ENCODE measurements at places on chromosomes 13 and 19. TPM values are rescaled to one million over a fixed set of nuclear protein-coding genes. Genes with fewer than 3 reads are reported as not detected.

DNA sequence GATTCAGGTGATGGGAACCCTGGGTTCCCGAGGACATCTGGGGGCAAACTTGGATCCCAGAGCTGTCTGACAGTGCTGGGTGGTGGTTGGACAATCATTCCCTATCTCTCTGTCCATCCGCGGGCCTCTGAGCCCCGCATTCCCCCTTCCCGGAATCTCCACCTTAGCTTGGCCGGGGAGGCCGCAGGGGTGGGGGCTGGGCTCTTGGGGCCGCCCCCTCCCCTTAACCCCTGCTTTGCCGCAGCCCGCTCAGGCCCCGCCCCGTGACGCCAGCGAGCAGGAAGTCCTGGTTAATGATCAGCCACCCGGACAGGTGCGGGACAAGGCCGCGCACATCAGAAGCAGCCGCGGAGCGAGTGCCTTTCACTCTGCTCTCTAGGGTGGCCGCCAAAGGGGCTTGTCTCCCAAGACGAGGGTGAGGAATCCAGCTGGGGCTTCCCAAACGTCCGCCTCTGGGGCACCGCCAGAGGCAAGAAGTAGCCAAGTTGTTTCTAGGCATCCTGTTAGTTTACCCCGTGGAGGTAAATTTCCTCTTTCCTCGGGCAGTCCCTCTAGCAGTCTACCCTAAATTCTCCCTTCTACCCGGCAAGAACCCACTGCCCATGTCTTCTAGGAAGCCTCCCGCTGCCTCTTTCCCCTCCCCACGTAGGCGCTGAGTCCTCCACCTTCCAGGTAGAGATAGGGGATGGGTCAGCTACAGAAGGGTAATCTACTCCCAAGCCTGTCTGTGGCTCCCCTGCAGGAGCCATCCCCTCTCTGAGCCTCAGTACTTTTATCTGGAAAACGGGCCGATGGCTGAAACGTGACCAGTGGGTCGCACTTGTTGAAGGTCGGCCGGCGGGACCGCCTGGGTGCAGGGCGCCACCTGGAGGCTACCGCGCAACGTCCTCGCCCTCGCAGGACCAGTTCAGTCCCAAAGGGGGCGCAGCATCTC, 3.0 kb downstream of the IRF2BP1 start:
- H3K36me3 ChIP-seq = no peaks in the 10 kb centered on the region
- H3K27ac ChIP-seq = peak overlapping the region; percentile 87
- H3K4me3 ChIP-seq = peak overlapping the region; percentile 75
- H3K4me1 ChIP-seq = peaks cover 66% of the 10 kb centered on the region
- H3K27me3 ChIP-seq = no peaks in the 10 kb centered on the region
- peak; percentile 93 for DNase-seq

DNA sequence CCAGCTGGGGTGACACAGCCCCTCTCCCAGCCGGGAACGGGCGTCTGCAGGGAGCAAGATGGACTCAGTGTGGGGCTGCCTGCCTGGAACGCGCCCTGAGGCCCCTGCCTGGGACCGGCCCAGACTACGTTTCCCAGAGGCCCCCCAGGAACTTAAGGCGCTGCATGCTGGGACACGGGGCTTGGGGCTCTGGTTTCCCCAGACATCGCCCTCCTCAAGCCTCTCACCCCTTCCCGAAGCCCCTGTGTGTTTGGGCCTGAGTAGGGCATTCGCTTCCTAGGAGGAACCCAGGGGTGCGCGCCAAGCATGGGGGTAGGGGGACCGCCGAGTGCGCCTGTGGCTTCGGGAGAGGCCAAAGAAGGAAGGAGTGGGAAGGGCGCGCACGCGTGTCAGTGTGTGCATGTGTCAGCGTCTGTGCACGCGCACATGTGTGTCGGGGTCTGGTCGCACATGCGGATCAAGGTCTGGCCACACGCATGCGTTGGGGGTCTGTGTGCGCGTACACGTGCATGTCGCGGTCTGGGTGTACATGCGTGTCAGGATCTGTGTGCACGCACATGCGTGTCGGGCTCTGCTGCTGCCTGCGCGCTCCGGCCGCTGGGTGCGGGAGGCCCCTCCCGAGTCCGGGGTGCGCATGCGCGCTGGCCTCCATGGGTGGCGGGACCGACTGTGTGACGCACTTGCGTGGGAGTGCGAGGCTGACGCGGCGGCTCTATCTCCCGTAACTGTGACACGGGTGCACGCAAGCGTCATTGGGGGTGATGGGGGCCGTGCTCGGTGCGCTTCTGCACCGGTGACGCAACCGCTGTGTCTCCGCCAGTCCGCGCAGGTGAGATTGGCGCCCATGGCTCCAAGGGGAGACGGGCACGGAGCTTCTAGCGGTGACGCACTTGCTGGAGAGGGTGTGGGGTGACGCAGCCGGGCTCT, 16.2 kb downstream of the ZNF331 start:
- no peaks in the 10 kb centered on the region for H3K27me3 ChIP-seq
- no peak overlapping the region for H3K27ac ChIP-seq
- H3K36me3 ChIP-seq = peaks cover 9% of the 10 kb centered on the region
- no peak overlapping the region for H3K4me3 ChIP-seq

DNA sequence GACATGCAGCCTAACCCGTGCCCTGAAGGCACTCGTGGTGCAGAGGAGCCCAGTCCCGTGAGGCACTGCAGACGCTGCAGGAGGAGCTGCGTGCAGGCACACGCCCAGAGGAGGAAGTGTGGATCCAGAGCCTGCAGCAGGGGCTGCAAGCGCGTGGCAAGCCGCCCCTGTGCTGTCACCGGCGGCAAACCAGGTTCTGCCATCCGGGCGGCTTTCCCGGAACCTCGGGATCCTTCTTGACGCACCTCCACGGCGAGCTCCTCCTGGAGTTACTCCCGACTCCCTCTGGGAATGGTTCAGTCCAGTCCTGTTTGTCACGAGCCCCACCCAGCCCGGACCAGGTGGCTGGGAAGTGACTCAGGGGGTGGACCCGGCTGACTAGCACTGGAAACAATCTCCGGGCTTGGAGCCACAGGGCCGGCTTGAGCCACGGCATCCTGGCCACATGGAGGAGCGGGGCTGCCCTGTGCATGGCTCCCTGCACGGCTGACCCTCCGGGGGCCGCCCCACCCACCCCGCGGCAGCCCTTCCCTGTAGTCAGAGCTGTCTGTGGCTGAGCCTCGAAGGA, 10.2 kb downstream of the DPP9 start:
- H3K27me3 ChIP-seq = no peaks in the 10 kb centered on the region
- no peak for DNase-seq
- peaks cover 55% of the 10 kb centered on the region for H3K4me1 ChIP-seq

GRCh38 chr19:51861870-51862622, 25.7 kb downstream of the ZNF577 start:
- DNase-seq = no peak
- H3K27me3 ChIP-seq = no peaks in the 10 kb centered on the region
- H3K27ac ChIP-seq = no peak overlapping the region
- H3K4me1 ChIP-seq = no peaks in the 10 kb centered on the region
- H3K4me3 ChIP-seq = no peak overlapping the region

GRCh38 chr19:10291554-10292205, 1.9 kb downstream of the ICAM5 start:
- no peak overlapping the region for H3K27ac ChIP-seq
- no peak for DNase-seq
- H3K4me1 ChIP-seq = peaks cover 70% of the 10 kb centered on the region
- H3K27me3 ChIP-seq = peaks cover 20% of the 10 kb centered on the region

GRCh38 chr19:10190026-10190425, 4.7 kb downstream of the DNMT1 start:
- no peak for DNase-seq
- no peaks in the 10 kb centered on the region for H3K27me3 ChIP-seq
- no peak overlapping the region for H3K27ac ChIP-seq
- no peak overlapping the region for H3K4me3 ChIP-seq

DNA sequence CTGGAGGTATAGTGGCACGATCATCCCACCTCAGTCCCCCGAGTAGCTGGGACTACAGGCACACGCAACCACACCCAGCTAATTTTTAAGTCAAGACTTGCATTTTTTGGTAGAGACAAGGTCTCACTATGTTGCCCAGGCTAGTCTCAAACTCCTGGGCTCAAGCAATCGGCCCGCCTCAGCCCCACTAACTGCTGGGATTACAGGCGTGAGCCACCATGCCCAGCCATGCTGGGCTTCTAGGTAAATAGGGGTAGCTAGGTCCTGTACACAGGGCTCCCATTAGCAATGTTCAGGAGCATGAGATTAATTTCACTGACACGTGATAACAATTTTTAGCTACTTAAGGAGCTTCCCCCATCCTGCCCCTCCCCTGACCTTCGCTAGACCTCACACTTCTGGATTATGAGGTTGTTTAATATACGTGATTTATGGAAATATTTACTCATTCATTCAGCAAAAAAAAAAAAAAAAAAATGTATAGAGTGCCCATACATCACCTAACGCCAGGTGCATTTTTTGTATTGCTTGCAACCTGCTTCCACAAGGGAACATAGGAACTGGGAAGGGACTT, 19.2 kb downstream of the TMEM272 start:
- no peaks in the 10 kb centered on the region for H3K27me3 ChIP-seq
- no peak for DNase-seq
- H3K36me3 ChIP-seq = no peaks in the 10 kb centered on the region
- H3K4me1 ChIP-seq = no peaks in the 10 kb centered on the region

- peaks cover 37% of the 10 kb centered on the region for H3K4me1 ChIP-seq
- no peaks in the 10 kb centered on the region for H3K27me3 ChIP-seq
- no peak for DNase-seq
- peak overlapping the region; percentile 87 for H3K4me3 ChIP-seq
- peaks cover 6% of the 10 kb centered on the region for H3K36me3 ChIP-seq
- H3K27ac ChIP-seq = peak overlapping the region; percentile 73
These were observed 447 bp downstream of the NFKBIB start for GRCh38 chr19:38900202-38900629.

DNA sequence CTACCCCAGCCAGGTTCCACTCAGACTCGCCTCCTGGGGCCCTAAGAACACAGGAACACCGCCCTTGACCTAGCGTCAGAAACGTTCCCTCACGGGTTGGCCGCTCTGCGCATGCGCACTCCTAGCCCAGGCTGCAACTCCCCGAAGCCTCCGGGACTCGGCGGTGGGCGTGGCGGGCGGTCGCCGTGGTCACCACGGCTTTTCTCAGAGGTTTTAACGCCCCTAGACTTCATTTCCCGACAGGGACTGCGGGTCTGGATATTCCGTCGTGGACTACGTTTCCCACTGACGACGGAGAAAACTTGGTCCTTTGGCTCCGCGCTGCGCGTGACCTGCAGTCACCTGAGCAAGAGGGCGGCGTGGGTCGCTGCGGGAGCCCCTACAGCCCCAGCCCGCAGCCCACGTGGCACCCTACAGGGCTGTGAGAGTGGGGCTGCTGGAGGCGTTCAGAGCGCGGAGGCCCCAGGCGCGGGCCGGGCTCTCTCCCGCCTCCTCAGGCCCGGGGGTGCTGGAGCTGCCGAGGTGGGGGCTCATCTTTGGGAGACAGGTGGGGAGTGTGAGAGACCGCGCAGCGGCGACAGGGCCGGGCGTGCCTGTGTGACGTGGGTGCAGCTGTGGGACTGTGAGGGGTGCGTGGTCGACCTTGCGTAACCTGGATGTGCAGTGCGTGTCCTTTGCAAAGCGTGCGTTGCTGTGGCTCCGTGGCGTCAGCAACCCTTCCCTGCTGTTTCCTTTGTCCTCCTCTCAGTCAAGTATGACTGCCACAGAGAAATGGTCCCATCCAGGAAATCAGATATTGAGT, 38.0 kb upstream of the ZNF573 start:
- no peaks in the 10 kb centered on the region for H3K36me3 ChIP-seq
- DNase-seq = no peak
- H3K4me1 ChIP-seq = no peaks in the 10 kb centered on the region
- no peaks in the 10 kb centered on the region for H3K27me3 ChIP-seq
- H3K27ac ChIP-seq = no peak overlapping the region

Gene ZNF471
- not detected for total RNA-seq

Gene AP2S1
- total RNA-seq = 86.1 TPM

Gene GJB6
- total RNA-seq = not detected

Gene TNNT1
- total RNA-seq = 1.4 TPM

Gene RXFP2
- not detected for total RNA-seq

Gene OR7D2
- not detected for total RNA-seq

Gene MEX3D
- 10.2 TPM for total RNA-seq

Gene GIPC3
- total RNA-seq = not detected

Gene ZNF429
- 5.9 TPM for total RNA-seq

All from HepG2 (cell line).